Left ventricle myocardium inferior (tissue), 1 donor: ENCODE measurements at places on chromosomes 13 and 19. TPM values are rescaled to one million over a fixed set of nuclear protein-coding genes. Genes with fewer than 3 reads are reported as not detected.

GRCh38 chr19:15475611-15476010 is 3.7 kb downstream of the PGLYRP2 start:
- no peak for DNase-seq
- H3K36me3 ChIP-seq, result no peaks in the 10 kb centered on the region
- H3K4me3 ChIP-seq, result no peak overlapping the region
- no peak overlapping the region for H3K27ac ChIP-seq

DNA sequence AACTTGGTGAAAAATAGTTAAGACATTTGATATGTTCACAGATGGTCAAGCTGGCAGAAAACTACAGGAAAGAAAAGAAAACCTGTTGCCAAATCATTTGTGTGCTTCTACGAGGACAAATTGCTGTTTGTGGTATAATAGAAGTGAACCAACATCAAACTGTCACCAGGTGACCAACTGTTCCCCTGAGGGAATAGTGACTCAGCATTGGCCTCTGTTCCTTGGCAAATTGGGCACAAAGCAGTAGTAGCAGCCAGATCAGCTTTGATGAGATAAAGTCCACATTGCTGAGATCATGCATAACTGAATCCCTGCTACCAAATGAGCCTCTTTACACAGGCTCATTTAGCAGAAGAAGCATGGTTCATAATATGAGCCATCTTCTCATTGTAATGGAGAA is 103.5 kb downstream of the POSTN start:
- peaks cover 11% of the 10 kb centered on the region for H3K4me1 ChIP-seq
- no peak overlapping the region for H3K4me3 ChIP-seq
- no peak for DNase-seq
- H3K36me3 ChIP-seq, result no peaks in the 10 kb centered on the region
- H3K27me3 ChIP-seq, result no peaks in the 10 kb centered on the region
- H3K27ac ChIP-seq, result no peak overlapping the region

GRCh38 chr13:39760521-39760920 is 105.1 kb downstream of the COG6 start:
- no peak for DNase-seq
- no peak overlapping the region for H3K4me3 ChIP-seq
- no peaks in the 10 kb centered on the region for H3K36me3 ChIP-seq
- H3K27me3 ChIP-seq, result no peaks in the 10 kb centered on the region
- peaks cover 1% of the 10 kb centered on the region for H3K4me1 ChIP-seq

DNA sequence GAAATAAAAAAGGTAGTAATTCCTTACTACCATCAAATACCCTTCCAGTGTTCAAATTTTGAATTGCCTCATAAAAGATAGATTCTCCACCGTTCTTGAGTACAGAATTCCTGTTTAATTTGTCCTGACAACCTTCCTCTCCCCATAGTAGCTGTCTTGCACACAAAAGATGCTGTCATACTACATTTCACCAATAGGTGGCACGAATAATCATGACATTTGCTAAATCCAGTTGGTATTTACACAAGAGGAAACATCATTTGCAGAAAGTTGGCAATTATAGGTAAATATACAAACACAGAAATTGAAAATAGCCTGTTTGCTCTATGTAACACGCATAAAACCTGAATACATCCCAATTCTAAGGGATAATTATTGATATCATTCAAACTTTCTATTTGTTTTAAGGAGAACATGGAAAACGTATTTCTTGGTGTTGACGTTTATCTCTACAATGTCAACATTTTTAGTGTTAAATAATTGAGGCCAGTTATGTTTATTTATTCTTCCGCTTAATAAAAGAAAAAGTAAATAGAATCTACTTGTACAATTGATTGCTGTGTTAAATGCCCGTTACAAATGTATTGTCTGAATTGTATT is 58.3 kb upstream of the CLDN10 start:
- H3K36me3 ChIP-seq, result no peaks in the 10 kb centered on the region
- no peak for DNase-seq
- no peak overlapping the region for H3K4me3 ChIP-seq
- H3K4me1 ChIP-seq, result peaks cover 17% of the 10 kb centered on the region

GJA3 gene
- 17.6 TPM for total RNA-seq

ZNF850 gene
- 5.2 TPM for total RNA-seq

CERS1 gene
- 1.4 TPM for total RNA-seq

PBX4 gene
- total RNA-seq, result not detected

- H3K4me3 ChIP-seq, result no peak overlapping the region
- peaks cover 26% of the 10 kb centered on the region for H3K36me3 ChIP-seq
- no peak for DNase-seq
- H3K4me1 ChIP-seq, result no peaks in the 10 kb centered on the region
These were observed 179.7 kb downstream of the STK24 start for GRCh38 chr13:98397221-98397620.

GRCh38 chr13:108728370-108728769 is 99.0 kb downstream of the MYO16 start:
- no peaks in the 10 kb centered on the region for H3K36me3 ChIP-seq
- H3K4me1 ChIP-seq, result no peaks in the 10 kb centered on the region
- H3K27me3 ChIP-seq, result no peaks in the 10 kb centered on the region
- H3K27ac ChIP-seq, result no peak overlapping the region

GFY gene
- 0.14 TPM for total RNA-seq

DNA sequence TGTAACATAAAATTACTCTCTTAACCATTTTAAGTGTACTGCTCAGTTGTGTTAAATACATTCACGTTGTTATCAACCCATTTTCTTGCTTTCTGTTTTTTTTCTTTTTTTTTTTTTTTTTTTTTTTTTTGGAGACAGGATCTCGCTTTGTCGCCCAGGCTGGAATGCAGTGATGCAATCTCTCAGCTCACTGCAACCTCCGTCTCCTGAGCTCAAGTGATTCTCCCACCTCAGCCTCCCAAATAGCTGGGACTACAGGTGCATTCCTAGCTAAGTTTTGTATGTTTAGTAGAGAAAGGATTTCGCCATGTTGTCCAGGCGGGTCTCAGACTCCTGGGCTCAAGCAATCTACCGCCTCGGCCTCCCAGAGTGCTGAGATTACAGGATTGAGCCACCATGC is 42.5 kb upstream of the C13orf42 start:
- DNase-seq, result no peak
- no peak overlapping the region for H3K27ac ChIP-seq
- H3K4me1 ChIP-seq, result peaks cover 4% of the 10 kb centered on the region
- no peak overlapping the region for H3K4me3 ChIP-seq
- peaks cover 2% of the 10 kb centered on the region for H3K27me3 ChIP-seq

DNA sequence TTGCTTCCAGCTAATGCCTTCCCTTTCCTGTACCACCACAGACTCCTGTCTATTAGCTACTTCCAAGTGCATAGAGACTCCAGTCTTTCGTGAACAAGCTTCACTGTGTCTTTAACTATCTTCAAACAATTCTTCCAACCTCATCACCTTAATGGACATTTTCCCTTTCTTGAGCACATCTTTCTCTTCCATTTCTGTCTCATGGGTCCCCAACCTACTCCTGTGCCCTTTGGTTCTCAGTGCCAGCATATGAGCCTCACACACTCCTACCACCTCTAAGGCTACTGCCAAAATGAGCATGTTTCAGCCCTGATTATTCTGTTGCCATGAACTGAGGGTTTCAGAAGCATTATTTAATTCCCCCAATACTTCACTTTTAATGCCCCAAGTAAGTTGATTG is 360.3 kb downstream of the GPC5 start:
- no peaks in the 10 kb centered on the region for H3K27me3 ChIP-seq
- H3K4me3 ChIP-seq, result no peak overlapping the region
- H3K4me1 ChIP-seq, result no peaks in the 10 kb centered on the region
- H3K36me3 ChIP-seq, result no peaks in the 10 kb centered on the region
- no peak for DNase-seq

DNA sequence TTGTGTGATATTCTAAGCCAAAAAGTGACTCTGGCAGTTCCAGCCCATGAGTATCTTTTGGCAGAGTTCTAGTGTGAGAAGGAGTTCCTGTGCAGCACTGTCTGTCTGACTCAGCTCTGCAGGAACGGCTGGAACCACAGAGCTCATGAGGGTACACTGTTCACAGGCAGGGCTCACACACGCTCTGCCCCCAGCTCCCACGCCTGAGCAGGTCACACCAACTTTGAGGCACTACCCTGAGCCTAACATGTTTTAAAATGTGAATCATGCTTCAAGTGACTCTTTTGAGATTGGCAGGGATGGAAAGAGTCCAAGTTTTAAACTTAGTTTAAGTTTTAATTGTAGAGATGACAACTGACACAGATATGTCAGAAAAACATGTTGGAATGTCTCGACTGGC is 1203.3 kb downstream of the UQCRFS1 start:
- no peak overlapping the region for H3K27ac ChIP-seq
- no peaks in the 10 kb centered on the region for H3K36me3 ChIP-seq
- peaks cover 25% of the 10 kb centered on the region for H3K27me3 ChIP-seq
- peaks cover 7% of the 10 kb centered on the region for H3K4me1 ChIP-seq

DNA sequence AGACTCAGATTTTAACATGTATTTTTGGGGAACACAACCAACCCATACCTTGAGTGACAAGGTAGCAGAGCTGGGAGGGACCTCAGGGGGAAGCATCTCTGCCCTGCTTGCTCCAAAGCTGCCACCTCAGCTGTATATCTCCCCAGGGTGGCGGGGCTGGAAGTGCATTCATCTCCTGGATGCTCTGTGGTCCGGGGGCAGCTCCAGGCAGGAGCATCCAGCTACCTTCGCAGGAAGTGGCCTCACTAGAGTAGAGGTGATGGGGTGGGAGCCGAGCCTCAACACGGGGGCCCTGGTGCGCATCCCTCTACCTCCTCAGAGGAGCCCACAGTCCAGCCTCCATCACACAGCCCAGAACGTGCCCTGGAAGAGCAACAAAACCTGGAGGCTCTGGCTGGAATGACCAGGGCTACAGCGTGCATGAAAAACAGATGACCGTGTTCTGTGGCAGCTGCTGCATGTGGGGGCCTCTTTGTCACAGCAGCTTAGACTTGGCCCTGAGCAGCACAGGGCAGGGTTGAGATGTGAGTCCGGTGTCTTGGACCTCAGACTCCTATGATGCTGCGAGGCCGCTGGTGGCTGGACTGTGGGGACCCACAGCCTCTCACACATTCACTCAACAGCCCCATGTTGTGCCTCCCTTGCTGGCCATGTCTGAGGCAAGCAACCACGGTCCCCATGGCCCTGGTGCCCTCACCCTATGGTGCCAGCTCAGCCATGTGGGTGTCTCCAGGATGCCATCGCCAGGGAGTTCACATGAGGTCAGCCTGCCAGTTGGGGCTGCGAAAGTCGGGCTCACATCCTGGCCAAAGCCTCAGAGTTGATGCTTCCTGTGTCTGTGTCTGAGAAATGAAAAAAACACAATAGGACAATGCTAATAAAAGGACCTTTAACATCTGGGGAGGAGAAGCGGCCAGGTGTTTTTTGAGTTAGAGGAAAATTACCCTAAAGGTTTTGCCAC is 17.1 kb upstream of the GAS6 start:
- H3K27me3 ChIP-seq, result no peaks in the 10 kb centered on the region
- H3K4me3 ChIP-seq, result no peak overlapping the region
- peaks cover 60% of the 10 kb centered on the region for H3K4me1 ChIP-seq
- H3K36me3 ChIP-seq, result no peaks in the 10 kb centered on the region
- H3K27ac ChIP-seq, result peak overlapping the region; percentile 95

- no peak for DNase-seq
- H3K36me3 ChIP-seq, result peaks cover 11% of the 10 kb centered on the region
- peaks cover 48% of the 10 kb centered on the region for H3K4me1 ChIP-seq
- no peaks in the 10 kb centered on the region for H3K27me3 ChIP-seq
These were observed 47.8 kb downstream of the NDFIP2 start for GRCh38 chr13:79528759-79529191.

DNA sequence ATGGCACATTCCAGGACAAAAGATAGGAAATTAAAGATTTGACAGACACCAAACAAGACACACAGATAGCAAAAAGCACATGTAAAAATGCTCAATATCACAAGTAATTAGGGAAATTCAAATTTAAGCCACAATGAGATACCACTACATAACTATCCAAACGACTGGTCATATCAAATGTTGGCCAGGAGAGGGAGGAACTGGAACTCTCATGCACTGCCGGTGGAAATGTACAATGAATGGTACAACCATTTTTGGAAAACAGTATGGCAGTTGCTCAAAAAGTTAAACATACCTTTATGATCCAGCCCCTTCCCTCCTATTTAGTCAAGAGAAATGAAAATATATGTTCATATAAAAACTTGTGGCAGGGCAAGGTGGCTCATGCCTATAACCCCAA is 36.8 kb upstream of the CYP2S1 start:
- H3K36me3 ChIP-seq, result no peaks in the 10 kb centered on the region
- H3K27ac ChIP-seq, result no peak overlapping the region
- H3K4me3 ChIP-seq, result no peak overlapping the region
- no peak for DNase-seq

RGCC gene
- 45.8 TPM for total RNA-seq

CYP2A7 gene
- not detected for total RNA-seq

DNA sequence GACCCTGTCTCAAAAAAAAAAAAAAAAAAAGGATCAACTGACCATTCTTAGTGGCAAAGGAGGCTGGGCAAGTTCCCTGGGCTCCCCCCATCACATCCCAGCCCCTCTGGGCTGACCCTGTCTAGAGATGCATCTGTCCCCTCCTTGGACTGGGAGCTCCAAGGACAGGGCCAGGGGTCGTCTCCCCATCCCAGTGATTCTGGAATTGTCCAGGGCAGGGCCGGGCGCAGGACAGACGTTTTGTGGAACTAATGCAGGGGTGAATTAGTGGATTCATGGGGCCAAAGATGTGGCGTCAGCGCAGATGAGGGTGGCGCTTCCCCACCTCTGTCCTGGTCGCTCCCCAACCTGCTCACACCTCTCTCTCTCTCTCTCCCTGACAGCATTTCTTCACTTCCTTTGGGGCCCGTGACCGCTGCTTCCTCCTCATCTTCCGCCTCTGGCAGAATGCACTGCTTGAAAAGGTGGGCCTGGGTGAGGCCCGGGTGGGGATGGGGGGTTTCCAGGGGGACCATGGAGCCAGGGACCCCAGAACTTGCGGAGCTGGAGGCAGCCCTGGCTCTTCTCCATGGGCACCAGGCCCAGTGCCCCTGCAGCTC is 11.1 kb downstream of the GRAMD1A start:
- peaks cover 56% of the 10 kb centered on the region for H3K4me1 ChIP-seq
- DNase-seq, result no peak
- no peak overlapping the region for H3K4me3 ChIP-seq
- peak overlapping the region; percentile 9 for H3K27ac ChIP-seq

TUBA3C gene
- not detected for total RNA-seq

DNA sequence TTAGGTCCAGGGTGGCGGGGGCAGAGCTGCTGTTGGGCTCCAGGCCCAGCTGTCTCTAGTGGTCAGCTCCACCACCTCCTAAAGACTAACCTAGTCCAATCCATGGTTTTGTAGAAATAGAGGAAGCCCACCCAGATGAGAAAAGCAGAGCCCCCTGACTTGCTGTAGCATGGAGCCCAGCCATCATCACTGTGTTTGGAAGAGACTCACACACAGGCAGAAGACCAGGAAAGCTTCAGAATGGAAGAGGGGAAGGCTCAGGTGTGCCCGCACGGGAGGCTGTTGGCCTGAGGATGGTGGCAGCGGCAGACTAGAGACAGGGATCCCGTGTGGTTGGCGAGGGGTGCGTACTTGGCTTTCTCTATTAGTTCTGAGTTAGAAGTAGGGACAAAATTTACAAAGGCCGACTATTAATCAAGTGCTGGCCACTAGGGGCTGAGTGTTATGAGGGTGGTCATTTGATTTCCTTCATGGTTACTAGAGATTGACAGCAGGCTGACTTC is 193.2 kb upstream of the SOX1 start:
- no peak overlapping the region for H3K27ac ChIP-seq
- DNase-seq, result no peak
- H3K4me1 ChIP-seq, result no peaks in the 10 kb centered on the region
- peaks cover 88% of the 10 kb centered on the region for H3K27me3 ChIP-seq
- H3K36me3 ChIP-seq, result no peaks in the 10 kb centered on the region
